ENCODE measurements at places on chromosomes 6 and 20. TPM values are rescaled to one million over a fixed set of nuclear protein-coding genes. Genes with fewer than 3 reads are reported as not detected.
A peak's percentile ranks its signal among the peaks of the same experiment; 100 is the strongest.

DNA sequence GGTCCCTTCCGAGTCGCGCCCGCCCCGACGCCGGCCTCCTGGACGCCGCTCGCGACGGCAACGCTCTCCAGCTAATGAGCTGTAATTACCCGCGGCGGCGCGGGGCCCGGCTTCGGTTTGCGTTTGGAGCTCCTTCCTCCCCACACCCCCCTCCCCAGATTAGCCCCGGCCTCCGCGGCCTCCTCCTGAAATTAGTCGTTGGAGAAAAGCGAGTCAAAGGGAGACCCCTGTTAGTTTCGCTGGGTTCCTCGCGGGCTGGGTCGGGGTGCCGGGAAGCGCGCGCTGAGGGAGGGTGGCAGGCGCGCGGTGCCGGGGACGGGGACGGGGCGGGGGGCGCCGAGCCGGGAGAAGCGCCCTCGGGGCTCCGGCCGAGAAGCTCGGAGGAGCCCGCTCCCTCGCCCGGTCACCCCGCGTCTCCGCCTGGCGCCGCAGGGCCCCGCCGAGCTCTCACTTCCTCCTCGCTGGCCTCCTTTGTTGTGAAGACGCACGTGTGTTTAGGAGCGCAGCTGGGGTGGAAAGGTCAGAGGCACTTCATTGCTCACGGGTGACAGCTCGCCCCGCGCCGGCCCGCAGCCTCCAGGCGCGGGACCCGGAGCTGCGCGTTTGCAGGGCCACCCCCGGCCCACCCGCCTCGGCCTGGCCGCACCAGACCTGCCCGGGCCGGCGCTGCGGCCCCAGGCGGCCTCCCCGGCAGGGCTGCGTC, 4.9 kb downstream of the FOXC1 start:
- H3K4me1 ChIP-seq = peaks cover 21% of the 10 kb centered on the region
- H3K4me3 ChIP-seq = no peak overlapping the region
- H3K36me3 ChIP-seq = peaks cover 14% of the 10 kb centered on the region
- DNase-seq = no peak

GRCh38 chr6:30206152-30206551, 7.1 kb downstream of the TRIM26 start:
- no peak for DNase-seq
- no peaks in the 10 kb centered on the region for H3K27me3 ChIP-seq

DNA sequence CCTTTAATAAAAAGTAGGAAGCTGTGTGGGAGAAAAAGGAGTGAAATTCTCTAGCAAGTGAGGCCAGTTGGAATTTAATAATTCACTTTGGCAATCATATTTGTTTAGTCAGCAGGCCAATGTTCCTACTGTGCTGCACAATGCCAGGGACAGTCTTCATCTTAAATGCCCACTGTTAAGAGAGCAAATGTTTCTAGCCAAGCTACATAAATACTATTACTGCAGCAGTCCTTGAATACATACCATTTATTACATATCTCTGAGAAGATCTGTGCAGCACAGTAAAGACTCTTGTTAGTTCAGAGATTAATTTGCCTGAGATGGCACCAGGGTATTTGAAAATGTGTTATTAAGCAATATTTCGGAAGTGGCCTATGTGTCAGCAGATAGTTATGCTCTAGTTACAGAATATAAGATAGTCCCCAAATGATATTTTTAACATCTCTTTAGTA, 105.4 kb downstream of the OGFRL1 start:
- peaks cover 16% of the 10 kb centered on the region for H3K36me3 ChIP-seq
- H3K4me1 ChIP-seq = peaks cover 10% of the 10 kb centered on the region
- H3K4me3 ChIP-seq = no peak overlapping the region
- H3K27ac ChIP-seq = no peak overlapping the region
- no peaks in the 10 kb centered on the region for H3K27me3 ChIP-seq

- H3K27me3 ChIP-seq = no peaks in the 10 kb centered on the region
- no peak overlapping the region for H3K27ac ChIP-seq
- no peak overlapping the region for H3K4me3 ChIP-seq
- H3K4me1 ChIP-seq = no peaks in the 10 kb centered on the region
Measured at GRCh38 chr6:91822581-91822980, 1235.7 kb upstream of the MAP3K7 start.

DNA sequence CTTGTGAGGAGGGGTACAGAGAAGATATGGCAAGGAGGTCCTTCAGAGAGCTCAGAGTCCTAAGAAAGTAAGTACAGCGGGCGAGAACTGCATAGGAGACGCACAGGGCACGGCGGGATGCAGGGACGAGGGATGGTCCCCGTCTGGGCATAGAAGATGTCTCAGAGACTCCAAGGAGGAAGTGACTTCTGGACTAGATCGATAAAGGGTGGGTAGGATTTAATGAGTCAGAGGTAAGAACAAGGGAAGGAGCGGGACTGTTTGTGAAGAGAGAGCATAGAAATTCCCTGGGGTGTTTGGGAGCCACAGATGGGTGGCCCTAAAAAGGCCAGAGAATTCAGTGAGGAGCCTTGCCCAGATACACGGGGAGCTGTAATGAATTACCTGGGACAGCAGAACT, 69.1 kb downstream of the FAM120B start:
- H3K36me3 ChIP-seq = peaks cover 25% of the 10 kb centered on the region
- peak overlapping the region; percentile 1 for H3K27ac ChIP-seq
- DNase-seq = no peak
- no peak overlapping the region for H3K4me3 ChIP-seq
- peaks cover 11% of the 10 kb centered on the region for H3K4me1 ChIP-seq

GRCh38 chr6:81861281-81861680, 108.8 kb upstream of the TENT5A start:
- no peak overlapping the region for H3K27ac ChIP-seq
- peaks cover 12% of the 10 kb centered on the region for H3K4me1 ChIP-seq
- no peak for DNase-seq
- H3K27me3 ChIP-seq = no peaks in the 10 kb centered on the region
- no peak overlapping the region for H3K4me3 ChIP-seq

DNA sequence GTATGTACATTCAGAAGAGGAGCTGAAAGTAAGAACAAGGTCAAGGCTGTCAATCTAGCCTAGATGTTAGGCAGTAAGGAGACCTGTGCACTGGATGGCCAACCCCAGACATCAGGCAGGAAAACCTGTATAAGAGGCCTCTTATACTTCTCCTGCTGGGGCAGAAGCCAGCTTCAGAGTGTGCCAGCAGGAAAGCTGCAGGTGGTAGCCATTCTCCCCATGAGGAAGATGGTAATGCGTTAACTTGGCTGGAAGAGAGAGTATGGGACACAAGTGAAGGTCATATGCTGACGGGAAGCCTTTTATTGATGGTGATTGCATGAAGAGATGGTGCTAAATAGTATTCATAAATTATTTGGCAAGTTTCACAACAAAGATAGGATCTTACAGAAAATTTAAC, 20.6 kb downstream of the NHLRC1 start:
- H3K4me3 ChIP-seq = no peak overlapping the region
- no peaks in the 10 kb centered on the region for H3K36me3 ChIP-seq

GRCh38 chr6:7165002-7165889, 57.5 kb downstream of the RREB1 start:
- DNase-seq = no peak
- peaks cover 77% of the 10 kb centered on the region for H3K4me1 ChIP-seq

- peak overlapping the region; percentile 12 for H3K27ac ChIP-seq
- H3K4me3 ChIP-seq = no peak overlapping the region
- no peak for DNase-seq
- no peaks in the 10 kb centered on the region for H3K4me1 ChIP-seq
- no peaks in the 10 kb centered on the region for H3K27me3 ChIP-seq
- peaks cover 30% of the 10 kb centered on the region for H3K36me3 ChIP-seq
Measured at GRCh38 chr20:44945261-44945660, 14.9 kb downstream of the TOMM34 start.

DNA sequence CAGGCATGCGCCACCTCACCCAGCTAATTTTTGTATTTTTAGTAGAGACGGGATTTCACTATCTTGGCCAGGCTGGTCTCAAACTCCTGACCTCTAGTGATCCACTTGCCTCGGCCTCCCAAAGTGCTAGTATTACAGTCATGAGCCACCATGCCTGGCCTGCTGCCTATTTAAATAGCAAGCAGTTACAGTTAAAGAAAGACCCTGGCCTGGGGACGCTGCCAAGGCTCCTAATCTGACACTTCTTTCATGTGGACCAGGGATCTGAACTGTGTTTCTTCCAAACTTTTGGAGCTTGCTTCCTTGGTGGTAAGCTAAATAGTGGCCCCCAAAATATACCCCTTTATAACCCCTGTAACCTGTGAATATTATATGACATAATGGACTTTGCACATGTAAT, 15.3 kb downstream of the PPARD start:
- no peak overlapping the region for H3K27ac ChIP-seq
- H3K36me3 ChIP-seq = peaks cover 32% of the 10 kb centered on the region
- no peak for DNase-seq

GRCh38 chr6:145809211-145809610, 5.4 kb downstream of the FBXO30 start:
- no peak for DNase-seq
- no peak overlapping the region for H3K4me3 ChIP-seq

GRCh38 chr6:6751266-6751596, 162.7 kb downstream of the LY86 start:
- H3K36me3 ChIP-seq = no peaks in the 10 kb centered on the region
- H3K4me3 ChIP-seq = no peak overlapping the region
- DNase-seq = no peak

The DUSP15 gene
- 9.1 TPM for total RNA-seq

The MRAP2 gene
- 0.74 TPM for total RNA-seq

The MCHR2 gene
- total RNA-seq = not detected

The SIM1 gene
- total RNA-seq = 6.3 TPM

The PGM3 gene
- total RNA-seq = 72.7 TPM

The ZGPAT gene
- 28.7 TPM for total RNA-seq

The RCAN2 gene
- 6.9 TPM for total RNA-seq

The SLC12A5 gene
- 5.1 TPM for total RNA-seq

Measured in type B pancreatic cell (in vitro differentiated cells).